Right ventricle myocardium inferior (tissue), 1 donor: ENCODE measurements at places on chromosomes 6 and 20.

DNA sequence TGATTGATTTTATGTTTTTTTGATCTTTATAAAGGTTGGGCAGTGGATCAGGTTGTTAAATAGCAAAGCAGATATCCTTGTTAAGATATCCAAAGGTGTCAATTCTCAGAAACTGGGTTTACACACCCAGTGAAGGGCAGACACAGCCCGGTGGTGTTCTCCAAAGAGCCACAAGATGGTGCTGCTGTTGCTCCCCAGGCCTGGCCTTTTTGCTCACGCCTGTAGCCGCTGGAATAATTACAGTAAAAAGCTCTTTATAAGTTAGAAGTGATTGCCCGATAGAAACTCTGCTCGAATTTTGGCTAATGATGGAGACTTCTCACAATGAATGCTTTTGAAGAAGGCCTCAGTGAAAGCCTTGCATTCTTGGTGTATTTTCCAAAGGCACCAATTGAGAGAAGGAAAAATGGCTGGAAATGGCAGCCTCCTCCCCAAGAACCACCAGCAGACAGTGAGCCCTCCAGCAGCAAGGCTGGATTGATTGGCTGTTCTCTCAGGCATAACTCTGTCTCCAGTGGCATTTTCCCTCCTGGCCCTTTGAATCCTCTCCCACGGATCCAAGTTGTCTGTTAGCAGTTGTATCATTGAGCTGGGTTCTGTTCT, 120.5 kb upstream of the CHD6 start:
- DNase-seq = no peak

DNA sequence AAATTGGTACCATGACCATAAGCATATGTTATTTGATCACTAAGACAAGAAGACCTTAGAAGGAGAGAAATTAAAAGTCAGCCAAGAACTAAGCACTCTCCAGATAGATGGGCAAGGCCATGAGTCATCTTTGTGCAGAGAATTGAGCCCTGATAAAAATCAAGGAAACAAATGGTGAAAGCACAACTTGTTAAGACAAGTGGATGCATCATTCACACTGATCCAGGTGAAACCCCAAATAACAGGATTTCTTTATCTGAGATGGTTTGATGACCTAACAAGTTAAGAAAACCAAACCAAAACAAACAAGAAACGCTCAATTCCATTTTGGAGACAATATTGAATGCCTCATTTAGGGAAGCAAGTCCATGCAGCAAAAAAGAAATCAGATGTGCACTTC, 121.6 kb downstream of the ADAT2 start:
- no peak for DNase-seq

- DNase-seq = no peak
Observed at GRCh38 chr20:48841196-48841874, 13.5 kb upstream of the PREX1 start.

DNA sequence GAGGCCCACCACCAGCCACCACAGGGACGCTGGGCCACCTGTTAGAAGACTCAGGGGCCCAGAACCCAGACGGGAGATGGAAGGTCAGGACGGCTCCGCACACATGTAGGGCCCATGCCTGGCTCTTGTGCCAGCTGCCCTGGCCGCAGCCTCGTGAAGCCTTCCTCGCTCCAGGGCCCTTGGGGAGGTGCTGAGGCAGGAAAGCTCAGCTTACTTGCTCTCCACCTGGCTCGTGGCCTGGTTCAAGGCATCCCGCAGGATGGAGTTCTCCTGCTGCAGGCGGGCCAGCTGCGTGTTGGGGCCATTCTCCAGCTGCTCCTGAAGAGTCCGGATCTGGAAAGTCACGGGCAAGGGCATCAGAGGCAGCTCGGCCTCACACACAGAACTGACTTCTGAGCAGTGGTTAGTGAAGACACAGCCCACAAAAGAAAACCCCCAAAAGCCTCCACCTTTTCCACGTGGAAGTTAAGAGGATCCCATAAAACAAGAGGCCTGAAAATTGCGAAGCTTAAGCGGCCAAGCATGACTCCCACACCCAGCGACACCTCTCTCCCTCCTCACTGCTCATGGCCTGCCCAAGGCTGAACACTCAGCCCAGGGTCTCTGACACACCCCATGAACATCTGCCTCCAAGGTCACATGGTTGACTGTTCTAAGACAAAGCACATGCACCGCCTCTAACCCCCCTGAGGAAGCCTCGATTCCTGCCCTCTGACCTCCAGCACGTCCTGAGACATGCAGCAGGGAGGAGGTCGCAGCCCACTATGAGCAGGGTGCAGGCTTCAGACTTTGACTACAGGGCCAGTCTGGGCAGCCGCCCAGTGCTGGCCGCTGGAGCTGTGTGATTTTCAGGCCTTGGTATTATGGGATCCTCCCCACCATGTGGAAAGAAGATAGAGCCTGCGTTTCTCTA, 46.5 kb downstream of the RRBP1 start:
- no peak for DNase-seq

GRCh38 chr6:111591370-111591900, 14.2 kb downstream of the TRAF3IP2 start:
- DNase-seq = peak; percentile 89

- DNase-seq = no peak
Observed at GRCh38 chr6:169809386-169809785, 58.0 kb downstream of the ERMARD start.

GRCh38 chr6:149221774-149222070, 95.8 kb upstream of the TAB2 start:
- no peak for DNase-seq

- no peak for DNase-seq
Observed at GRCh38 chr6:5956939-5957338, 49.8 kb downstream of the NRN1 start.

- no peak for DNase-seq
Observed at GRCh38 chr6:51025082-51025777, 206.6 kb downstream of the TFAP2B start.

GRCh38 chr20:57818418-57819181, 108.8 kb upstream of the PMEPA1 start:
- DNase-seq = no peak

DNA sequence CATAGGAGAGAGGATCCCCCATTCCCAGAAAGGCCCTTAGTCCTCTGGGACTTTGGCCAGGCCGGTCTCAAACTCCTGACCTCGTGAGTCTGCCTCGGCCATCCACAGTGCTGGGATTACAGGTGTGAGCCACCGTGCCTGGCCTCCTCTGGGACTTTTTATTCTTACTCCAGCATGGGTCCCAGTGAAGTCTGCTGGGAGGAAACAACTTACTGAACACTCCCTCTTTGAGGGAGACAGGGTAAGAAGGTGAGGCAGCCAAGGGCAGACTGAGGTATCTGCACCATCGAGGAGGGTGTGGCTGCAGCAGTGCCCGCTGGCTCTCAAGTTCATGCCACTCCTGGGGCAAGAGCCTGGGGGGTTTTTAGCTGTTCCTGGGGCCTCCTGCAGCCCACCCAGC, 2.4 kb downstream of the BAK1 start:
- no peak for DNase-seq

DNA sequence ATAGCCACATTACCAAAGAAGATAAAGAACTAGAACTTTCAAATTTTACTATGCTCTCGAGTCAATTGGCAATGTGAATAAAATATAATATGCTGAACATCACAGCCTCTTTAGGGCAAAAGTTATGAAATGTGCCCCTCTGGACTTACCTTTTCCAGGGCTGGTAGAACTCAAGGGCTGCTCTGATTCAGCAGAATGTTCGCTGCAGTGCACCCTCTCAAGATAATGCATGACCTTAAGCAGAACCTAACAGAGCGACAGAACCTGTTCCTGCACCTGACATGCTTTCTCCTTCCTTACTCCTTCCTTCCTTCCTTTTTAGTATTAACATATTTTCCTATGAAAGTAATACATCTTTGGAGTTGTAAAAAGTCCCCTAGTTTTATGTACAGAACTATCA, 65.4 kb upstream of the STXBP5 start:
- DNase-seq = no peak

- DNase-seq = no peak
Observed at GRCh38 chr6:7080311-7080710, 27.4 kb upstream of the RREB1 start.

DNA sequence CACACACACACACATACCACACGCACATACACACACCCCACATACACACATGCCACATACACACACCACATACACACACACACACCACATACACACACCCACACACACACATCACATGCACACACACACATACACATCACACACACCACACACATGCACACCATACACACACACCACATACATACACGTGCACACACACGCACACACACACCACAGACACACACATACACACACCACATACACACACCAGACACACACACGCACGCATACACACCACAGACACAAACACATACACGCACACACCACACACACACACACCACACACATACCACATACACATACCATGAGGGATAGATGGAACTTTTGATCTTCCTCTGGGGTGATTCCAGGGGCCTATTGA, 90.2 kb downstream of the DLGAP4 start:
- no peak for DNase-seq

DNA sequence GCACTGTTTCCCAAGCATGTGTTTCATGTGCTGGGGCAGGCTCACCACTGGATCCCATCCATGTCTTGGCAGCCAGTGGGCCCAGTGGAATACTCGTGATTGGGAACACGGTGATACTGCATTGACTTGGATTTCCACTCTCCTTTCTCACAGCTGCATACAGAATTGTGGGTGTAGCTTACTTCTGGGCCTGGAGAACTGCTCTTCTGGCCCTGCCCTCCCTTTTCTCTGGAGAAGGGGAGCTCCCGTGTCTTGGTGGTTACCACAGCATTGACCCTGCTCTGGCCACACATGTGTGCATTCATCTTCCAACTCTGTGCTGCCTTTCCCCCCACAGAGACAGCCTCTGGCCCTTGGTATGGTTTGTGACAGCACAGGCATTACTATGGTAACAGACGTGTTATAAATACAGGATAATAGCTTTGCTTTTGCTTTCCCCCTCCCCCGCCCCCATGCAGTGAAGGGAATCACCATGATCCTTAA, 21.6 kb downstream of the SOBP start:
- DNase-seq = peak; percentile 76

GRCh38 chr20:38184101-38184500, 19.0 kb upstream of the TGM2 start:
- DNase-seq = no peak
